Activated CD4-positive, CD25-positive, alpha-beta regulatory T cell (primary cell): ENCODE measurements at places on chromosomes 1 and 21.

DNA sequence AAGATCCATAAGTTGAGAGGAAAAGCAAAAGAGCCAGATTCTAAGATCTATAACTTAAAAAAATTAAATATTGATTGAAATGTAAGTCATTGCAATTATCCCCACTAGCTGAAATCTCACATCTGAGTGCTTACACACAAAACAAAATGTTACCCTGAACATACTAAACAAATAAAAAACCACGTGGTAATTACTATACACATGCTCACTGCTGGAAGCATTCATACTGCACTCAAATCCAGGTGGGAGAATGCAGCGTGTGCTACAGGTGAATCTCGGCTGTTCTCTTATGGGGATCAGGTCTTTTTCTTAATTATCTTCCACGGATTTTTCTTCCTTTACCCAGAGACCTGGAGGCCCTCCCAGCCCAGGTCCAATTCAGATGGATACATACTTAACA is 74.3 kb downstream of the SDC3 start:
- DNase-seq = no peak

DNA sequence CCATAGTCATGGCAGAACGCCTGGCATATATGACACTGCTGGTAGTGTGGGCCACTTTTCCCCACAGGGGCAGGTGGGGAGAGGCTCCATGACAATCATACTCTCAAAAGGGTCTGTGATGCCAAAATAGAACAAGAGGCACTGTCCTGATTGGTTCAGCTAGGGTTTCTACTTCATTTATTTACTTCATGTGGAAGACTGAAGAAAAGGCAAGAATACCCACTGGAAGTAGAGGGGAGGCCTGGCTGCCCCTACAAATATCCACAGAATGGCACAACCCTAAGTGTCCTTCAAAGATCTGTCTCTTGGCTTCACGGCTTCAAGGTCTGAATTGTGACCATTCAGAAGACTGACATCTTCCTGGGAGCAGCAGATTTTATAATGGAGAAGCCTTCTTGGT is 4.5 kb upstream of the SFT2D2 start:
- DNase-seq = no peak

DNA sequence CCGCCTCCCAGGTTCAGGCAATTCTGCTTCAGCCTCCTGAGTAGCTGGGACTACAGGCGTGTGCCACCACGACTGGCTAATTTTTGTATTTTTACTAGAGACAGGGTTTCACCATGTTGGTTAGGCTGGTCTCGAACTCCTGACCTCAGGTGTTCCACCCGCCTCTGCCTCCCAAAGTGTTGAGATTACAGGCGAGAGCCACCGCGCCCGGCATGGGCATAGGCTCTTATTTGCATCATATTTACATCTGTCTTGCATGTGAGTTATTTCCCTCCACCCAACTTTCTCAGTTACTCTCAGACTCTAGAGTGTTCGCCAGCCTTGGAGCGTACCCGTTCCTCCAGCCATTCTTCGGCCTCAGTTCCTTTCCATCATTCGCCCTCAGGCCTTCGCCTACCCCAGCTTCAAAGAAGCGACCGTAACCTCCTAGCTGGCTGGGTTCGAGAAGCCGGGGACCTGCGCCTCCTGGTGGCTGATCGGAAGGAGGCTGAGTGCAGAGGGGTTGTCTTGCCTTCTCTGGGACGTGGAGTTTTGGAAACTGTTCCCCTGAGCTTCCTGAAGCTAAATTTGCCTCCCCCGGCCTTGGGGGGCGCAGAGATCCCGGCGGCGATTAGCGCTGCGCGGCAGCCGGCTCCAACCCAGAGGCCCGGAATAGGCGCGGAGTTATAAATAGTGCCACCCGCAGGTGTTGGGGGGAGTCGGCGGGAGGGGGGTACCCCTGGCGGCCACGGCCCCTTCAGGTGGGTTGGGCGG is 3.6 kb upstream of the ZBTB7B start:
- peak; percentile 32 for DNase-seq

- peak; percentile 75 for DNase-seq
Measured at GRCh38 chr1:54715493-54716298, at the start of gene TTC4. TTC4 (plus strand) TSS chr1:54715861; CDS start chr1:54715909, 48 bp downstream.

DNA sequence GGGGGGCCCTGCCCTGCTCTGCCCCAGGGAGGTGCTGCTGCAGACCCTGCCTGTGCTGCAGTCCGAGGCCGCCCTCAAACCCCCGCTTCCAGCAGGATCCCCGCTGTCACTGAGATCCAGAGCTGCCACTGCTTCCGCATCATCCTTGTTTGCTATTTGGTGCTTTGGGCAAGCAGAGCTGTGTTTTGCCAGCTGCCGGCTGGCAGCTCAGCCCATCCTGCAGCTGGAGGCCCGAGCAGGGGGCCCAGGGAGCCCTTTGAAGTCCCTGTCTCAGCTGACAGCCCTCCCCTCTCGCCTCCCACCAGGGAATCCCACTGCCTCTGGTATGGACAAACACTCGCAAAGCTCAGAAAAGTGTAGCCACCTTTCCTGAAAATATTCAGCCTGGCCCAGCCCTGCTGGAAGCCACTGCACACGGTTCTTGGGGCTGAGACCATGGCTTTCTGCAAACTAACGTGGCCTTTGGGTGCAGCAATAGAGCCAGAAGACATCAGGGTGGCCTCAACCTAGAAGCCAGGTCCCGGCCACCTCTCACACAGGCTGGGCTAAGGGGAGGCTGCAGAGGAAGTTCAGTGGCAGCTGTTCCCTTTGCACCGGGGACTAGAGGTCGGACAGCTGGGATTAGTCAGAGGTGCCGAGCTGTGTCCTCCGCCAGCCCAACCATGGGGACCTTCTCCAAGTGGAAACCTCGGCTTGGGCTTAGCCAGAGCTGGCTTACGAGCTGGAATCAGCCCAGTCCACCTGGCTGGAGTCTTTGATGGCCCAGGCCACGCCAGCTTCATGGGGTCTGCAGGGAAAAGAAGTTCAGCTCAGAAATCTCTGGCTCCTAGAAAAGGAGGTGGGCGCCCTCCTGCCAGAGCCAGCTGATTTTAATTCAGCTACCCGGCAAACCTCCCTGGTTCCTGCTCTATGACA is 107.1 kb downstream of the SPSB1 start:
- DNase-seq = no peak

- DNase-seq = no peak
Measured at GRCh38 chr1:63023171-63023570, 239.2 kb downstream of the ATG4C start.

- no peak for DNase-seq
Measured at GRCh38 chr1:215215846-215216245, 133.3 kb downstream of the KCNK2 start.

DNA sequence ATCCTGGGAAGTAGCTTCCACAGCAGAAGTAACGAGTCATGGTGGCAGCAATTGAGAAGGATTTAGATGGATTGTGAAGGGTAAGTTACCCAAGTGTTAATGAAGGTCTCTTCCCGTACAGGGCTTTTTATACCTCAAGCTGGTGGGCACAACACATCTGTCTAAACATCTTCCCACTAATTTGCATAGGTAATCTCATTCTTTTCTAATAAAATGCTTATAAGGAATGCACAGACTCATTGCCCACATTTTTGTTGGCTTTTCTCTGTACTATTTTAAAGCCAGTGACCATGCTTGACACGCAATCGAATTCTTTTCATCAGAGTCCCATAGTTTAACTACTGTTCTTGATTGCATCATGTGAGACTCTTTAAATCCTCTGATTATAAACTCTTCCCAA is at the start of gene KRTAP7-1:
Gene KRTAP7-1 (minus strand): TSS at position 101 of the 400 bp plus-strand sequence. CDS start 61 bp downstream, at position 40.
- DNase-seq = no peak

GRCh38 chr21:42509244-42509643 is 4.4 kb upstream of the SLC37A1 start:
- DNase-seq = no peak

DNA sequence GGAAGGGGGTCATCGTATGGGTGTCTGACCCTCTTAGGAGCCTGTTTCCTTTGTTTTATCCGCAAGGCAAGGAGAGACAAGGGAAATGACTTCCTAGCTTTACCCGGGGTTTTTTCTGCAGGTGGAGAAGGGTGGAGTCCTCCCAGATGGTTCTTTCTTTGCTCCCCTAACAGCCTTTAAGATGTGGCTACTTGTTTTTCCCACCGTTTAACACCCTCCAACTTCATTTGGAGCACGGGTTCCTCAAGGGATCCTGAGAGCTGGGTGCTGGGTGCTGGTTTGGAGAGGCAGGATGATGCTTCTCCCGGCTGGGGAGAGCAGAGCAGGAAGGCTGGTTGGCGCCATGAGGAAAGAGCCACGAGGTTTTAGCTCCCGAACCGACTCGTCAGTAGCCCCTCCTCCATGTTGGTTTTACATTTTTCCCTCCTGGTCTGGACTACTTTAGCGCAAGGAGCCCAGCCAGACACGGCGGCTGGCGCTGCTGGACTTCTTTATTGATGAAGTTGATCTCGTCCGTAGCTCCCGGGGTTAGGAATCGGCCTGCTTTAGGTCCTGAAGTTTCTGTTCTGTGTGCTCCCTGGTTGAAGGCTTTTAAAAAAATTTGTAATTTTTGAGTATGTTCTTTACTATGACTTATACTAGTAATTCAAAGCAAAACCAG is 1.4 kb downstream of the UCK2 start:
- no peak for DNase-seq

GRCh38 chr1:38114241-38115026 is 67.8 kb upstream of the POU3F1 start:
- no peak for DNase-seq

DNA sequence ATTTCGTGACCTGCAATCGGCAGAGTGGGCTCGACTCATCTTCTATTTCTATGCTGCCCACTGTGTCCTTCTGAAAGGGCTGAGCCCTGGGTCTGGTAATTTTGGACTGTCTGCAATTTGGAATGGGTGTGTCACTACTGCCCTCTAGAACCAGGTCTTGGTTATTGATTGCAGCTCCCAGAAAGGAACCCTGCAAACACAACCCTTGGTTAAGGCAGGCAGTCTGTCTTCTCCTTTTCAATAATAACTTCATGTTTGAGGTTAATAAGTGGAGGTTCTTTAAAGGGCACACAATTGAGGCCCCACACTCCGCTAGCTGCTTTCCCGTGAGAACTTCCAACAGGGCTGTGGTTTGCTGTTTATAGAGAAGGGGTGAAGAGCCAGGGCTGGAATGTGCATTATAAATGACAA is 79.9 kb upstream of the LYST start:
- no peak for DNase-seq

GRCh38 chr1:245079021-245079609 is 75.7 kb upstream of the KIF26B start:
- DNase-seq = no peak

DNA sequence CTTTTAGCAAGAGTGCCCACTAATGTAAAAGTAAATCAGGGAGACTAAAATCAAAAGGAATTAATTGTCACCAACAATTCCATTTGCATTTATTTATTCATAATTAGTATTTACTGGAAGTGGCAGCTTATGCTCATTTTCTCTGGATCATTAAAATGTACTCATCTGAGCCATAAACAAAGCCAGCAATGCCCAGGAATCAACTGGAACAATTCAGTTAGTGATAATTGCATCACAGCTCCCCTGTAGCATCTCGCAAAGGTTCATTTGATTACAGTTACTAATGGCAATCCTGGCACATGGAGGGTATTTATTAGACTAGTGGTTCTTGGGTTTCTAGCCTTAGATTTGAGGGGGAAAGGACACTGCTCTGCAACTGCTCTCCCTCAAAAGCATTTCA is 92.7 kb upstream of the C1orf21 start:
- DNase-seq = no peak

DNA sequence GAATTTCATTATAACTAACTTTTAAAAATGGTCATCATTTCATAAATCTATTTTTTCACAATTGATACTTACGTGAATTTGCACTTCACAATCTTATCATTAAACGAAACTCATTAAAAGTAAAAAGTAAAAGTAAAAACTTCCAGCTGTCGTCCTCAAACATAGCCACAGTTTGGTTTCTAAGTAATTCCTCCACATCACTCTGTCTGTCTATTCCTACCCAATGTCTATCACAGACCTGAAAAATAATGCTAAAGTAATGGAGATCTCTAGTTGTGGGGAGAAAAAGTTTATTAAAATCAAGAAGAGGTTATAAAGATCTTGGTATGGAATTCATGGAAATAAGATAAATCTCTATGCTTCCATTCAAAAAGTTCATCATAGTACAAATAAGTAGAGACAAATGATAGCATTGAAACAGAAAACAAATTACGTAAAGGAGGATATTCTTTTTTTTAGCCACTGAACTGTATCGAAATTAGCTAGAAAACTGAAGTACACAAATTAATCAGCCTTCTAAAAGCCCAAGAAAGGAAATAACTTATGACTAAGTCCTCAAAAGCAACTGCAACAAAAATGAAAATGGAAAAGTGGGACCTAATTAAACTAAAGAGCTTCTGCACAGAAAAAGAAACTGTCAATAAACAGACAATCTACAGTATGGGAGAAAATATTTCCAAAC is 148.6 kb downstream of the TIAM1 start:
- no peak for DNase-seq

GRCh38 chr1:41382480-41383090 is 21.4 kb downstream of the FOXO6 start:
- DNase-seq = no peak

DNA sequence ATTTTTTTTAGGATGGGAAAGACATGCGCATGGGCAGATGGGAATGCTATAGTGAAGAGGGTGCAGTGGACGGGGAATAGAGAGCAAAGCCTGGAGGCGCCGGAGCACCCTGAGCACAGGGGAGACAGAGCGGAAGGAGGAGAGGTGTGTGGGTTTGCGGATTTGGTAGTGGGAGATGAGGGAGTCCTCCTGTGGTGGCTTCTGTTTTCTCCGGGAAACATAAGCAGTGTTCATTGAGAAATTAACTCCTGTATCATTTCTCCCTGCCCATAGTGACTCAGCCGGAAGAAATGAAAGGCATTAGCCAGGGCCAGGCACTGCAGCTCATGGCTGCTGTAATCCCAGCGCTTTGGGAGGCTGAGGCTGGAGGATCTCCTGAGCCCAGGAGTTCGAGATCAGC is 4.7 kb upstream of the PTPRF start:
- DNase-seq = no peak

GRCh38 chr1:160108888-160109662 is 6.5 kb upstream of the ATP1A2 start:
- no peak for DNase-seq

- no peak for DNase-seq
Measured at GRCh38 chr1:230737622-230738262, 9.4 kb upstream of the CAPN9 start.

- no peak for DNase-seq
Measured at GRCh38 chr1:88466011-88466410, 218.1 kb upstream of the PKN2 start.

- DNase-seq = no peak
Measured at GRCh38 chr21:42731264-42732032, 78.0 kb downstream of the PDE9A start.

DNA sequence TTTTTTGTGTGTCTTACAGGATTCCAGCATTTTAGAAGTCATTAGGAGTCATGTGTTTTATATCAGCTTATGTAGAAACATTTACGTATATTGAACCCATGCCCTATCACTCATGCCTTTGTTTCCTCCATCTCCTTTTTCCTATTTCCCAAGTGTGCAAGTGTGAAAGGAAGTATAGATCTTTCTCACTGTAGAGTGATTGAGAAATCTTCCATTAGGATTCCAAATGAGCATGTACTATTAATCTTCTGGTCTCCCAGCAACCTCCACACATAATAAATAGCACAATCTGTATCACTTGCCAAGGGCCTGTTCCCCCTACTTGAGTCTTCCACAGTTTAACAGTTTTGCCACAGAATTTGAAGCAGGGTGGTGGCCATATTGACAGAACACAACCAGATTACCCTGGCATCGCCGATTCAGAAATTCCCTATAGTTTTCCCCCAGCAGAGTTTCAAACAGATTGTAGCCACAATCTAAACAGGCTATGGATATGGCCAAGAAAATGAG is 1052.8 kb downstream of the TTLL7 start:
- DNase-seq = no peak

- DNase-seq = no peak
Measured at GRCh38 chr1:87539147-87539546, 210.5 kb downstream of the LMO4 start.
